ENCODE measurements at places on chromosomes 6 and 20.
A peak's percentile ranks its signal among the peaks of the same experiment; 100 is the strongest.

GRCh38 chr6:3119040-3119723, 671 bp downstream of the BPHL start:
- DNase-seq: no peak

DNA sequence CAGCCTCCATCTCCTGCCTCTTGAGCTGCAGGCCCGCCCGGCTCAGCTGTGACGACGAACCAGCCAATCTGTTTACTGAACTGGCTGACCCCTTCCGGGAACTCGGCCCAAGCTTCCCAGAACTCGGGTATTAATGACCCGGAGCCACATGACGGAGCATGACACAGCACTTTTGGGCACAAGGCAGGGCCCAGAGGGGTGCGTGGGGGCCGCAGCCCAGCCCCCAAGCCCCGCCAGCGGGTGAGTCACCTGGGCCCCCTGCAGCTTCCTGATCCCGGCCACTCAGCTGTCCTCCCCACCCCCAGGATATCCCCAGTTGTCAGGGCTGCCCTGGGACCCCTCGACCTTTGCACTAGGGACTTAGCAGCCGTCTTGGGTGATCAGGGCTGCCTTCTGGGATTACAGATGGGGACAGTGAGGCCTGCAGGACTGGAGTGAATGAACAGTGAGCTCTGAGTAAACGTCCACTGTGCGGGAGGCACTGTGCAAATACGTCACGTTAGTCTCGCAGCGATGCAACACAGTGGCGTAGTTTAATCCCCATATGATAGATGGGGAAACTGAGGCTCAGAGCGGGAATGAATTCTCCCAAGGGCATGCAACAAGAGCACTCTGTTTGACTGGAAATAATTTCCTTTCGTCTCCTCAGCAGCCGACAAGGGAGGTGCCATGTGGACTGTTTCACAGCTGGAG, 102.1 kb downstream of the CEBPB start:
- peak; percentile 81 for DNase-seq

DNA sequence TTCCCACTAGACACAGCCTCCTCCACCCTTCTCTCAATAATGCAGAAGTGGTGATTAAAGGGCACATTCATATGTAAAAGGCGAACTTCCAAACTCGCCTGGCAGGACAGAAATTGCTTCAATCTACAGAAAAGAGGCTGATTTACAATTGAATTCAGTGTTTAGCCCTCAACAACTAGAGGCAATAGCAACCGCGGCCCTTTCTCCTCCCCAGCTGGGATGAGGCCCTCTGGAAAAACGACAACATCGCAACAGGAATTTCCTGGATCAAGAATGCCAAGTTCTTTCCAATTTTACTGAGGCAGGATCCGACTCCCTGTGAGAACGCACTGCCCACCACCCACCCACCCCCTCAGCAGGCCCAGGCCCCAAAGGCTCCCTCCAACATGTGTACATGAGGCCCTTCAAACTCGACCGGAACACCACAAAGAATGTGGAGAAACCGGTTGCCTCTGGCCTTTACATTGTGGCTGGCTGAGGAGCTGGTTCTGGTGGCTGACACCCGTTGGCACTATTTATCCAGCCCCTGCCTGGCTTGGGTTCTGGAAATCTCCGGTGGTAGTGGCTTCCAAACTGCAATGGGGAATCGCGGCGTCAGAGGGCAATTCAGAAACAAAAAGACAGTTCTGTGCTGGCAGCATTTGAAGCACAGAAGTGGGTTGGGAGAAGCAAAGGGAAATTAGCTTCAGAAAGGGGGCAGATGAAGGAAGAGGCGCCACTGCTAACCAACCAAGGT, 36.8 kb downstream of the ZMYND8 start:
- peak; percentile 88 for DNase-seq

- DNase-seq: no peak
These were observed 226.5 kb downstream of the CBLN4 start for GRCh38 chr20:55778796-55779195.

- no peak for DNase-seq
These were observed 665.5 kb downstream of the BCKDHB start for GRCh38 chr6:80771941-80772340.

- no peak for DNase-seq
These were observed 5.4 kb upstream of the RAB44 start for GRCh38 chr6:36692220-36692619.

DNA sequence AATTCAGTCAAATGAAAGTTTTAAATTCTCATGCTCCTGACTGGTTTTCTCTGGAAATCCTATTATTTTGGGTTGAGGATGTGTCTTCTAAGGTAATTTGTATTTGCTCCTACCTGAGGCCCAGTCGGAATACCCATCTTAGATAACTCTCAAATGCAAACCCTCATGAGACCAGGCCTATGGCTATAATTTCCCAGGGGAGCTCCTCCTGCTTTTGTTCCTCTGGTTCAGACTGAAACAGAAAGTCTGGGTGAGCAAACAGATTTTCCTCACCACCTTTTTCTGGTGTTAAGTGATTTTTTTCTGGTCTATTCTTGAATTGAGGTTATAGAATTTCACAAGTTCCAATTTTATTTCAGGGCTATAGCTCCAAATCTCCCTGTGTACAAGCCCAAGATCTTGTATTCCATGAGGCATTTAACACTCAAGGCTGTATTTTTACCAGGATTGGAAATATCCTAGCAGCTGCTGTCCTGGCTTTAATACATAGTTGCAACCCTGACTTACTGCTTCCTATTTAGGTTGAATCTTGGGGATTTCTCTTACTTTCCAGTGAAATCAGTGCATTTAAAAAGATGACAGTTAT, 169.1 kb upstream of the PTCHD4 start:
- DNase-seq: no peak

DNA sequence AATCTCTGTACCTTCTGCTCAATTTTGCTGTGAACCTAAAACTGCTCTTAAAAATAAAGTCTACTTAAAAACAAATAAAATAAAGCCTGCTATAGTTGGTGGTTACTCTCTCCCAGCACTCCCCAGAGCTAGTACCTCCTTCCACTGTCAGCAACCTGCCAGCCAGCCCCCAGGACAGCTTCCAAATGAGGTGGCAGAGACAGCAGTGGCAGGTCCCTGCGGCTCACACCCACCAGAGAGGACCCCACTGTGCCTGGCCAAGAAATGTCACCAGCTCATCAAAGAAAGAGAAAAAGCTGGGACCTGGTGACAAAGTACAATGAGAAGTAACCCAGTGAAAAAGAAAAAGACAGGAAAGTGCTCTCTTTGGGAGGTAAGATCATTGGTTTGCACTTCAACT, 15.2 kb downstream of the APMAP start:
- no peak for DNase-seq

DNA sequence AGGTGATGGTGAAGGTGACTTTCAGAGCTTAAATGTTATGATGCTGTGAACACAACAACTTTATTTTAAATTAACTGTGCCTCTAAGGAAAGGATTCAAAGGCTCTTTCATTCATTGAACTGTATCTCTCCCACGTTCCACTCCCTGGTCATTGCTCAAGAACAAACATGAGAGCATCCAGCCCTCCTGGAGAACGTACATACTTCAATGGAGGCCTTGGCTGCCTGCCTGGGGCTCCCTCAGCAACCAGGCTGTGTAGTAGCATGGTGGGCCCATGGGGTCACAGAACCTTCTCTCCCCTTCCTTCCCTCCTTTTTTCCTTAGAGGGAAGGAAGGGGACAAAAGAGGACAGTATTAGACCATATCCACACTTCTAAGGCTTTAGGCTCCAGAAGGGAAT, 234.3 kb downstream of the CDC5L start:
- no peak for DNase-seq

- DNase-seq: no peak
These were observed 6.4 kb downstream of the OSBPL2 start for GRCh38 chr20:62244644-62245108.

DNA sequence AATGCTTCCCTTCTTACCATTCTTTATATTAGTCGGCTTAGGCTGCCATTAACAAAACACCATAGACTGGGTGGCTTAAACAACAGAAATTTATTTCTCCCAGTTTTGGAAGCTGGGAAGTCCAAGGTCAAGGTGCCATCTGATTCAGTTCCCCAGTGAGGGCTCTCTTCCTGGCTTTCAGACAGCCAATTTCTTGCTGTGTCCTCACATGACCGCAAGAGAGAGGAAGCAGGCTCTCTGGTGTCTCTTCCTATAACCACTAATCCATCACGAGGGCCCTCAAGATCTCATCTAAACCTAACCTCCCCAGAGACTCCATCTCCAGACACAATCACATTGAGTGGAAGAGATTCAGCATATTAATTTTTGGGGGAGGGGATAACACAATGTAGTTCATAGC, 193.0 kb upstream of the SGK1 start:
- DNase-seq: no peak

DNA sequence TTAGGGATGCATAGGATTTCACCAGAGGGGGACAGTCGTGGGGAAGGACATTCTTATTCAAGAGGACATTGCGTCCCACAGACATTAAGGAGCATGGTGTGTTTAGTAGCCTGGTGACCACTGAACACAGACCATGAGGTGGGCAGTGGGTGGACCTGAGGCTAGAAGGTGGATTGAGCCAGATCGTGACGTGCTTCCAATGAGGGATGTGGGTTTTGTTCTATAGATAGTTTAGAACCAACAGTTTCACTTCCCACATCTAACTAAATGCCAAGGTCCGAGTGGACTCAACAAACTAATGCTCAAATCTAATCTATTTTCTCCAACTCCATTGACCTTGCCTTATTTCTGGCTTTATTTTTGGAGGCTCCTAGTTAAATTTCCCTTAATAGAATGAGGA, 58.5 kb downstream of the OGFRL1 start:
- no peak for DNase-seq

GRCh38 chr6:98909236-98909635, 38.5 kb downstream of the FBXL4 start:
- DNase-seq: no peak

GRCh38 chr6:127533736-127534135, 14.6 kb upstream of the MTCL3 start:
- no peak for DNase-seq

GRCh38 chr6:16723402-16723801, 37.9 kb downstream of the ATXN1 start:
- DNase-seq: no peak

DNA sequence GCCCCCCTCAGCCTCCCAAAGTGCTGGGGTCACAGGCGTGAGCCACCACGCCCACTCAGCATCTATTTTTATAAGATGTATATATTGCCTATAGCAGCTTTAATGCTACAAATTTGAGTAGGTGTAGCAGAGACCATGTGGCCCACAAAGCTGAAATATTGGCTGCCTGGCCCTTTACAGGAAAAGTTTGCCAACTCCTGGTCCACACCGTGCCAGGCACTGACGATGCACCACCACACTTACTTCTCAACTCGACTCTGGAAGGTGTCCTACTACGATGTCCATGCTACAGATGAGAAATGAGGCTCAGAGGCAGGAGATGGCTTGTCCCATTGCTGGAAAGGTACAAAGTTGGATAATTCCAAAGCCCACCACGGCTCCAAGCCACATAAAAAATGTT, 17.2 kb upstream of the SRSF6 start:
- no peak for DNase-seq

DNA sequence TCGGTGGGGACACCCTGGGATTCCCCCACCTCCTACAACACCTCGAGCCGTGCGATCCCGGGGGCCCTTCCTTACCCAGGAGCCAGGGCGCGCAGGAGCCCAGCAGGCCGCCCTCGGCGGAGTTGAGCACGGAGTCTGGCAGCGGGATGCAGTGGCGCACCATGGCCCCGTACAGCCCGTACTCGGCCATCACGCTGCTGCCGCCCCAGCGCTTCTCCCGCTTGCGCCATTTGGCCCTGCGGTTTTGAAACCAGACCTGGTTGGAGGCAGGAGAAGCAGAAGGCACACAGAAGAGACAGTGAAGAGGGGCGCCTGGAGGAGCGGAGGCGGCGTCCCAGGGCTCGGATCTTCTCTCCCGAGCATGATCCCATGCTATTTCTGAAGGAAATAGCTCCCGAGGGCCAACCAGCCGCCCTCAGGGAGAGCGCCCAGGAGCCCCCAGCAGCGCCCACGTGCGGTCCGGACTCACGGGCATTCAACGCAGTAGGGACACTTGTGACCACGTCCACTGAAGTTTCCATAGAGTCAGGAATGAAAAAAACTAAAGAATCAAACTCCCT, 4.3 kb downstream of the VSX1 start:
- DNase-seq: no peak

DNA sequence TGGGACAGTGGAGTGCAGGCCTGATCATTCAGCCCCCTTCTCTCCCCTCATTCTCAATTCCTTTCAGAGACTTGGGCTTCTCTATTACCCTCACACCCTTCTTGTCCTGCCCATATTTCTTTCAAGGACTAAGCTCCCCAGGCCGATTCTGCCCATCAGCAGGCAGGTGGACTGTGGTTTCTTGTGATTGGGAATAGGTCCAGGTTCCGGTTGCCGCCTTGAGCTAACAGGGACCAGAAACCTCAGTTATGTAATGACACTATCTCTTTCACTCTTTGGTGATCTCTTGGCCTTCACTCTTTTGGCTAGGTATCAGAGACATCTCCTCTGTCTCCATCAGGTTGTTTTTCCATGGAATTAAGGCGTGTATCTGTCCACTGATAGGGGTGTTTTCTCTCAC, 6.5 kb downstream of the MUCL3 start:
- no peak for DNase-seq

DNA sequence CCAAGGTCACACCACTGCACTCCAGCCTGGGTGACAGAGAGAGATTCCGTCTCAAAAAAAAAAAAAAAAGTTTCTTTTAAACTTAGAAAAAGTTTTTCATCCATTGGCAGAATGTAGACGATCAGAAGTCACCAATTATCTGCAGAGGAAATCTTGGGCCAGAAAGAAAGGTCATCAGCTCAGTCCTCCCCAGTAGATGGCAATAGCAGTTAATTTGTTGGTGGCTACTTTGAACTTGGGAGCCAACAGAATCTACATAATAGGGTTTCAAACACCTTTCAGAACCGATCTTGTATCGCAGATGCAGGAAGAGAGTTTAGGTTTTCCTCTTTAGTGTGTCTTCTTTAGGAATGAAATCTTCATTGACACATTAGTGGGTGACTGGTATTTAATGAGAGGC, 41.7 kb downstream of the LBP start:
- DNase-seq: no peak

GRCh38 chr20:19995220-19995863, 21.8 kb upstream of the NAA20 start:
- no peak for DNase-seq
